SW480 (cell line): ENCODE measurements at places on chromosomes 12 and 14.

DNA sequence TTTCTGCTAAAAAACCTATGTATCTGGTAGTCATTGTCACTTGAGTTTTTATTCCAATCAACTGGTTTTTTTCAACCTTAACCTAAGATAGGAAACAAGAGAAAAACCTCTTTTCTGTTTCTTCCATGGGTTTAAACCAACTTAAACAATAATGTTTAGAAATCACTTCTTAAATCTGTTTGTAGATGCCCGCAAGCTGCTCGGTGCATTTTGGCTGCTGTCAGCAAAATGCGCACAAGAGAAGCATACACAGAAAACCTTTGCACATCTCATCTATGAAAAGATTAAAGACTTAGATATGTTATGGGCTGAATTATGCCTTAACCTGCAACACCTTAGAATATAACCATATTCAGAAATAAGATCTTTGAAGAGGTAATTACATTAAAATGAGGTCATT, 299.8 kb downstream of the ITPR2 start:
- DNase-seq, result no peak

GRCh38 chr12:78864403-78864869, at the start of gene SYT1:
TSS of gene SYT1 (plus strand) at chr12:78864774.
- DNase-seq, result peak; percentile 95

GRCh38 chr12:100567945-100568344, 5.5 kb upstream of the GAS2L3 start:
- no peak for DNase-seq

DNA sequence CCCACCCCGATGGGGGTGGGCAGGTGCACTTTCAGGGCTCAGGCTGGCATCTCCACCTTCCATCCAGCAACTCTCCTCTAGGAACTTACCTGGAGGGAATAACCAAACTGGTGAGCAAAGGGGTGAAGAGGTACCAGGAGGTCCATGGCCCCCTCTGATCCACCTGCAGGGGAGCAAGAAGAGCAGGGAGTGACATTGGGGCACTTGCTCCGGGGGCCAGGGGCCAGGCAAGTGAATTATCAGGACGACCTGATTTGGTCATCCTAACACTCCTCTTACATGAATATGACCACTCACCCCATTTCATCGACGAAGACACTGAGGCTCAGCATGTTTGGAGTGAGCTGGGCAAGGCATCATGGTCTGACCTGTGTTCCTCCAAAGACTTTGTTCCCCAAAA, 6.0 kb downstream of the DIO3 start:
- DNase-seq, result no peak

- no peak for DNase-seq
Observed at GRCh38 chr12:12734054-12734453, 16.9 kb downstream of the CDKN1B start.

DNA sequence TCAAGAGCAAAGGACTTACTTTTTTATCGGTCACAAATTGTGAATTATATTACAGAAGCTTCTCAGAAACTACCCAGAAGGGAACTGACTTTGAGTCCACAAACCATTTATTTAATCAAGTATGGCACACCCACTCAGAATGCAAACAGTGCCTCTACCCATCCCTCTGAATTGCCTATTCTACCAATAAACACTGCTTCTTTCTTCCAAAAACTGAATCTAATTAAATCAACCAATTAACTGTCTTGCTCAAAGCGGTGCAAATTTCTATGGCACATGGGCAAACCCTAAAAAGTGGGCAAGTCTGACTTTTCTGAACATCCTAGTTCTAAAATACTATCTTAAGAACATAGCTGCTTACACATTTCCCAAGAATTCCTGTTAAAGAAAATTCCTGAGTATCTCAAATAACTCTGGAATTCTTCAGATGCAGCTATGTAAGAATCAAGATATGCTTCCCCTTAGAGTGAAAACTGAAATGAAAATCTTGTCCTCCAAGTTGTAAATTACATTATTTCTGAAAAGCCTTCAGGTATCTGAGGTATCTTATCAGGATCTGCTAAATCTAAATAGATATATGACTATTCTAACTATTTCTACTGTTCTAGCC, 4.3 kb downstream of the SPTLC2 start:
- DNase-seq, result no peak

GRCh38 chr14:42778984-42779383, 1172.3 kb downstream of the LRFN5 start:
- no peak for DNase-seq

- no peak for DNase-seq
Observed at GRCh38 chr14:31702130-31702529, 140.9 kb downstream of the NUBPL start.

GRCh38 chr14:51564986-51565604, 86.6 kb upstream of the FRMD6 start:
- no peak for DNase-seq

- no peak for DNase-seq
Observed at GRCh38 chr14:89040080-89040459, 215.6 kb downstream of the TTC8 start.

- DNase-seq, result no peak
Observed at GRCh38 chr14:22370084-22370847, 218.8 kb downstream of the DAD1 start.

- no peak for DNase-seq
Observed at GRCh38 chr12:83015390-83016217, 328.9 kb downstream of the TMTC2 start.

DNA sequence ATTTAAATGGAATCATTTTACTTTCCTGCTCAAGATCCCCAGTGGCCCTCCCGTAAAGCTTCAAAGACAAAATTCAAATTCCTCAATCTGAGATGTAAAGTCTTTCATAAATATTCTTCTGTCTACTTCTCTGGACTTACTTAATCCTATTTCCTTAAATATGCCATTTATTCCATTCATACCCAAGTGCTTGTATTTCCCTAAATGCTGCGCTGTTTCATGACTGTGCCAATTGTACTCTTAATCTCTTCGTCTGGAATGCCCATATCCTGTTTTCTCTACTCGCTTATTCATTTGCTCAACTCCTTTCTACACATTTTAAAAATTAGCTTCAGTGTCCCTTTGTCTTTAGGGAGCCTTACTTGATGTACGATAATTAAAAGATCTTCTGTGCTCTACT, 280.1 kb downstream of the CPNE8 start:
- DNase-seq, result no peak

GRCh38 chr12:72491426-72491825, 219.3 kb downstream of the TRHDE start:
- no peak for DNase-seq

DNA sequence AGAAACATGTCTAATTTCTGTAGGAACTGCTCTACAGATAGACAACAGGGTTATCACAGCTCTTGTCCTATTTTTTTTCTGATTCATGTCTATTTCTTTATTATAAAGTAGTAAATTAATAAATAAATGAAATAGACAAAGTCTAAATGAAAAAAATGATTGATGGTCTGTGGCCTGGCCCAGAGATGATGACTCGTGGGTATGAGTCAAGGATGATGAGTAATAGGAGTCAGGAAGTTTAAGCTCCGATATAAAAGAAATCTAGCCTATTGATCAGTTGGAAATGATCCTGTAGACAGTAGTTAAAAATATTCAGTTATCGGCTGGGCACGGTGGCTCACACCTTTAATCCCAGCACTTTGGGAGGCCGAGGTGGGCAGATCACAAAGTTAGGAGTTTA, 90.6 kb upstream of the RTL1 start:
- peak; percentile 30 for DNase-seq

GRCh38 chr12:131132118-131132892, 178.6 kb downstream of the ADGRD1 start:
- DNase-seq, result peak; percentile 70

DNA sequence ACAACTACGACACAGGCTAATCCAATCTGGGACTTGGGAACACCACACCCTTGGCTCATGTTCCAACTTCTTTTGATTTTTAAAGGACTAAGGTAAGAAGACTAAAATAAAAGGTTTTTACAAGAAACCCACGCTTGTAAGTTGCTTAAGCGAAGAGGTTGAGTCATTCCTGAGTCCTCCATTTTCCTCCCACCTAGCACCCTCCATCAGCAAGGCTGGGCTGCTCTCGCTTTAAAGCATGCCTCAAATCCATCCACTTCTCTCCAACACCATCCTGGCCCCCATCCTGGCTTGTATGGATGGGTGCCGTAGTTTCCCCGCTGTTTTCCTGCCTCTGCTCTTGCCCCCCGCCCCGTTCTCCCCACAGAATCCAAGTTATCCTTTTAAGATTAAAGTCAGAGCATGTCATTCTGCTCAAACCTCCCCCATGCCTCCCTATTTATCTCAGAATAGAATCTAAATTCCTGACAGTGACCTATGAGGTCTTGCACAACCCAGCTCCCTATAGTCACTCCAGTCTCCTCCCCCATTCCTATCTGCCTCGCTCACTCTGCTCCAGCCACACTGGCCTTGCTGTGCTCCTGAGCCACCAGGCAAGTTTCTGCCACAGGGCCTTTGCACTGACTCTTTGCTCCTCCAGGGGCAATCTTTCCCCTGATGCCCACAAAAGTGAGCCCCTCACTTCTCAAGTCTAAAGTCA, 34.5 kb downstream of the SCARB1 start:
- DNase-seq, result peak; percentile 52

GRCh38 chr12:48813465-48814261, 4.6 kb upstream of the CACNB3 start:
- no peak for DNase-seq

DNA sequence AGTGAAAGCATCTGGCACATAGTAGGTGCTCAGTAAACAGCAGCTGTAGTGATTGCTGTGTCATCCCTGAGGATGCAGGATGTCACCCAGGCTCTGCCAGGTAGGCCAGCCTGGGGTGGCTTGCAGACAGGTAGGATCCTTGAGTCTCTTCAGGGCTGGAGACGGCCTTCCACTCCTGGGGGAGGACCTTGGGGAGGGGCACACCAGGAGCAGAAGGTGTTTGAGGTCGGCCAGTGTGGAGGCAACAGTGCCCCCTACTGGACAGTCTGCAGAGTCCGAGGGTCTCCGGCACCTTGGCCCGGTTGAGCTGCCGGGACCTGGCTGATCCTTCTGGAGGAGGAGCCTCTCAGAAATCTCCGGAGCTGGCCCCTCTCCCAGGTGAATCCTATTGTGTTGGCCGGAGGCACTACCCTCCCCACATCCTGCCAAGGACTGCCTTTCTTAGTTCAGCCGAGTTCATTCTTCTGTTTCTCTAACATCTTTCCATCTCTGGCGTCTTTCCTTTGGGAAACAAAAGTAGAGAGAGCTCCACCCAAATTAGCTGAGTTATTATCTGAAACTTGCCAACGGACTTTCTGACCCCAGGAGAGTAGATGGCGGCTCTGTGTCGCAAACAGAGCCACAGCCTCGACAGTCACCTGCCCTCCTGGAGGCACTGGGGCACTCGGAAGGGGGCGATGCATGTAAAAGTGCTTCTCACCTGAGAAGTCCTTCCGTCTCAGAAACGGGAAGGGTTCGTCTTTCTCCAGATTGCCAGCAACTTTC, 41.8 kb upstream of the CLMN start:
- no peak for DNase-seq

DNA sequence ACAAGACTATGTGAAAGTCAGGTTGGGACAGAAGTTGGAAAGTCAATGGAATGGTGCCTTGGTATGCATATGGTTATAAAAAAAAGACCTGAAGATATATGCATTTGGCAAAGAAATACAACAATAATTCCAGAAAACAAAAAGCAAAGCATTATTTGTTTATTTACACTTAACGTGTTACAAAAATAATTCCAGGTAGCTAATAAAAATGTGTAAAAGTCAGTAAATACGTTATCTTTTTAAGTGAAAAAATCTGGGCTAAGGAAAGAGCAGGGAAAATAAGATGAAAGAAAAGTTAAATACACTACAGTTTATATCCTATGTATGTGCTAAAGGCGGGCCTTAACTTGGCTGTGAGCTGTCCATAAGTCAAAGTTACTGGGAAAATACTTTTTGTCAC, 266.3 kb downstream of the MED13L start:
- DNase-seq, result no peak

GRCh38 chr14:79721399-79722084, 489.8 kb downstream of the DIO2 start:
- no peak for DNase-seq

GRCh38 chr12:42794806-42795205, 205.3 kb upstream of the PRICKLE1 start:
- DNase-seq, result no peak

DNA sequence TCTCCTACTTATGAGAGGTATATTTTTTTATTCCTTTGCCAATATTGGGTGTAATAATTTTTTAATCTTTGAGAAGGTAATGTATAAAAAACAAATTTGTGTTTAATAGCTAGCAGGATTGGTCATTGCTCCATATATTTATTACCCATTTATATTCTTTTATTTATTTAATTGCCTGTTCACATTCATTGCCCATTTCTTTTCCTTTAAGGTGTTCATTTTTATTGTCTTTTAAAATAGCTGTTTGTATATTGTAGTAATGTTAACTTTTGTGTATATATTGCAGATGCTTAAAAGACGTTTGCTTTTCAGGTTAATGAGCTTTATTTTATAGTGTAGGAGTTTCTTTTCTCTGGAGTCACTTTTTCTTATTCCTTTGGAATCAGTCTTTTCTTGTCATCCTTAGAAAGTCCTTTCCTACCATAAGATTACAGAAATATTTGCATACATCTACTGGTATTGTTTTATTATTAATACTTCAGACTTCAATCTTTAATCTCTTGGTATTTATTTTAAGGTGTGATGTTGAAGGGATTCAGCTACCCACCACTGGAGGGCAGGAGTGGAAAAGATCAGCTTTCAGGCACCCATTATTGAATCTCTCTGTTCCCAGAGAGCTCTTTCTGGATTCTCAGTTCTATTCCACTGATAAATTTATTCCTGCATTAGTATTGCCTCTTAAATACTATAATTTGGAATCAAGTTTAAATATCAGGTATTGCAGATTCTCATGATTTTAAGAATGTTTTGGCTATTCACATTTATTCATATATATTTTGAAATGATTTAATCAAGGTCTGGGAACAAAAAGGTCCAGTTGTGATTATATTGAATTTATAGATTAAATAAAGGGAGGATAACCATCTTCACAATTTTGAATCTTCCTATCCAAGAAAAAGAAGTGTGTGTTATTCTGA, 17.3 kb downstream of the PPM1A start:
- no peak for DNase-seq

DNA sequence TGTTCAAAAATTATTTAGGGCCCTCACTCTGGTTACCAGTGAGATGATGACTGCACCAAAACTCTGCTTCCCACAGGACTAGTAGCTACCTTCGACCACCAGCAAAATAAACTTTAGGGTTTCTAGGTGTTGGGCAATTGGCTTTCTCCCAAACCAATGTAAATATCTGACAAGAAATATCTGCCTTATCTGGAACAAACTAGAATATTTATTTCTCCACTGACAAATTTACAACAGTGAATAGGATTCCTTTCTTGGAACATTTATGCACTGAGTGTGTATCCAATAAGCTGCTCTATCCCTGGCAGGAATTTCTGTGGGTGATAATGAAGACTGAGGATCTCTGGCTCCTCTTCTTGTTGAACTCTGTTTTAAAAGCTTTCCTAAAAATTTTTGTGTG, 148.6 kb downstream of the SLC6A15 start:
- DNase-seq, result no peak

DNA sequence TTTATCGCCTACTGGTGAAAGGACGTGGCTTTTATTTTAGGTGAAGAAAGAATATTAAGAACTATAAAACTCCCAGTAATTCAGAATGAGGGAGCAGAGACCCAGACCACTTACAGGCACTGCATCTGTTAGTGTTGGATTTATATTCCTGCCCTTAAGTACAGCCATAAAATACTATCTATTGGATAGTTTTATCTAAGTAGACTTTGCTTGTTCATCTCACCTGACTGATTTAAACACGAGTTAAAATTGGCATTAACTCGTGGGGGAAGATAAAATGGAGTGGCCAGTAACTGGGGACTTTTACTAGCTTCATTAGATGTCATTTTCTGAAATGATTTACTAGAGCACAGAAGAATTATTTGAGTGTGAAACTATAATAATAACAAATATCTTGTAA, 1377.5 kb upstream of the TMEM132C start:
- DNase-seq, result no peak
